ENCODE measurements at places on chromosomes 2 and 18. TPM values are rescaled to one million over a fixed set of nuclear protein-coding genes. Genes with fewer than 3 reads are reported as not detected.

Gene EPB41L5
- 10.2 TPM for total RNA-seq

DNA sequence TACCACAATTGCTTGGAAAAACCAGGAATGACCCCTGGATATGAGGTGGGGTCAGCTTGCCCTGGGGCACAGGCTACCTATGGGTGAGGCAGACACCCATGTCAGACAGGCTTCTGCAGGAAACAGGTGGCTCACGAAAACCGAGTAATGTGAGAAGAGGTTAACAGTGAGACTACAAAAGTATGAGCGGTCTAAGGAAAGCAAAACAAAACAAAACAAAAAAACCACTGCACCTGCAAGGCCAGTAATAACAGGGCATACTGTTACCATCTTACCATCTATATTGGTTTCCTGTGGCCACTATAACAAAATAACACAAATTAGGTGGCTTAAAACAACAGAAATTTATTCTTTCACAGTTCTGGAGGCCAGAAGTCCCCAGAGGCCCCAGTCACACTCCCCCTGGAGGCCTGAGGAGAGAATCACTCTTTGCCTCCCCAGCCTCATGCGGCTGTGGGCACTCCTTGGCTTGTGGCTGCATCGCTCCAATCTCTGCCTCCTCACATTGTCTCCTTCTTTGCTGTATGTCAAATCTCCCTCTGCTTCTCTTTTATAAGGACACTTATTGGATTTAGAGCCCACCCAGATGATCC lies 86.6 kb upstream of the EPC2 start:
- DNase-seq = no peak

DNA sequence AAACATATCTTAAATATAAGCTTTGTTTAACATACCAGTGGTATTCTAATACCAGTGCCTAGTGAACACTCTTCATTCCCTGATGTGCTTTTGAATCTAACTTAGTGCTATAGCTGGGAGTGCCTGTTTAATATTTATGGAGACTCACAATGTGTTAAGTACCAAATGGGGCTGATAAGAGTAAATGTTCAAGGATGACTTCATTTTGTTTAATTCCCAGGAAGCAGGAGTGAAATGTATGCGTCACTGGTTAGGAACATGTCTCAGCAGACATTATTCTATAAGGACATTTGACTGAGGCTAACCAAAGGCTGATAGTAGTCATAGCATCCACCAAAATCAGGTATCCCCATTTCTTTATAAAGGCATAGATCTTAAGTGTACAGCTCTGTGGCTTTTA lies 31.7 kb upstream of the LINC00305 start:
- DNase-seq = no peak

DNA sequence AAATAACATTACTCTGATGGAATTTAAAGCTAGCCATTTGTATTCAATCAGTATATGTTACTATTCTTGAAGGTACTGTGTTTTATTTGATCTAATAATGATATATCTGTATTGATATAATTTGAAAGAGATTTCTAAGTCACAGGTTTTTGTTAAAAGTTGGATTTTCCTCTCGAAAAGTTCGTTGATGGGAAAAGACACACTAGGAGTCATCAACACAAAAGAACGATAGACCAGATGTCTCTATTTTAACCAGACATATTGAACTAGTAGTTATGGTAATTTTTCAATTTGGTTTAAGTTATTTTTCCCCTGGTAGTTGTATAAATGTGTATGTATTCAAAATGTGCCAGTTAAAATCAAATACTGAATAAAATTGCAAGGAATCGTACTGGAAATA lies 2.5 kb downstream of the ASXL3 start:
- no peak for DNase-seq

Measured in heart right ventricle (tissue), 16 donors.